ENCODE measurements at places on chromosomes 13 and 19. TPM values are rescaled to one million over a fixed set of nuclear protein-coding genes. Genes with fewer than 3 reads are reported as not detected.

GRCh38 chr19:46748325-46749109, 2.3 kb upstream of the STRN4 start:
- peak; percentile 74 for DNase-seq

DNA sequence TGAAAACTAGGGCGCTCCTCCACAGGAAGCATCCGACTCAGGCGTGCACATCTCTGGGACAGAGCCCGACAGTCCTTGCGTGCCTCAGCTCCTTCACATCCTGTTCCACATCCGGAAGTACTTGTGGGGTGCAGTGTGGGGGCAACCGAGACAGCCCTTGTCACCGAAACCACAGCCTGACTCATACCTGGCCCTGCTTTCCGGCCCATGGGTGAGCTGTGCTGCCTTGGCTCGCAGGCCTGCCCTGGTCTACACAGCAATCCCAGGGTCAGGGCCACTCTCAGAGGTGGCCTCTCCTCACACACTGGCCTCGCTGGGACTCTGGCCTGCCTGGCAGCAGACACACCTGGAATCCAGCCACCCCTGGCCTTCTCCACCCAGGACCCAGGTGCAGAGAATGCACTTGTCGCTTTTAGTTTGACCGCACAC, 100.4 kb downstream of the STK24 start:
- DNase-seq, result peak; percentile 87

- peak; percentile 77 for DNase-seq
Observed at GRCh38 chr13:46119883-46120614, 15.2 kb upstream of the CPB2 start.

DNA sequence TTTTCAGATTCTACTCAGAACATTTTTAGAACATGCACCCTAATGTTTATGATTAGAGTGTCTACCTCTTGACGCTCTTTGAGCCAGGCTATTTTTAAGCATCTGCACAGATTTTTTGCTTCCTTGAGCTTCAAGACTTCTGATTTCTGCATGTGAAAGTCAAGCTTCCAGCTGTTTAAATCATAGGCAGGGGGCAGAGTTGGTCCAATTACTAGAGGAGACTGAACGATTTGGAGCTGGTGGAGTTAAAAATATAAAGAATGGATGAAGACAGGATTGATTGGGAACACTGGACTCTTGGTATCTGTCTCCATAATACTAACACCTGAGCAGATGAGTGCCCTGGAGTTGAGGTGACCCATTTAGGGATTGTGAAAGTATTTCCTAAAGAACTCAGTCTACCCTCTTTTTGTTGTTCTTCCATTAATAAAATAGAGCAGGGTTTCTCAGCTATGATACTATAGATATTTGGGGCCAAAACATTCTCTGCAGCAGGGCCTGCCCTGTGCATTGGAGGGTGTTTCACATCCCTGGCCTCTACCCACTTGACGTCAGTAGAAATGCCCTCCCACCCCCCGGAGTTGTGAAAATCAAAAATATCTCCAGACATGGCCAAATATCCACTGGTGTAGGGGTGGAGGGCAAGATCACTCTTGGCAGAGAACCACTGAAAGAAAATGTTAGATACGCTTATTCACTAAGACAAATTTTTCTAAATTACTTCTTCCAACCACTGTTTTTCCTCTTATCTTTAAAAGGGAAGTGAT, 160.1 kb downstream of the COG6 start:
- DNase-seq, result peak; percentile 22

DNA sequence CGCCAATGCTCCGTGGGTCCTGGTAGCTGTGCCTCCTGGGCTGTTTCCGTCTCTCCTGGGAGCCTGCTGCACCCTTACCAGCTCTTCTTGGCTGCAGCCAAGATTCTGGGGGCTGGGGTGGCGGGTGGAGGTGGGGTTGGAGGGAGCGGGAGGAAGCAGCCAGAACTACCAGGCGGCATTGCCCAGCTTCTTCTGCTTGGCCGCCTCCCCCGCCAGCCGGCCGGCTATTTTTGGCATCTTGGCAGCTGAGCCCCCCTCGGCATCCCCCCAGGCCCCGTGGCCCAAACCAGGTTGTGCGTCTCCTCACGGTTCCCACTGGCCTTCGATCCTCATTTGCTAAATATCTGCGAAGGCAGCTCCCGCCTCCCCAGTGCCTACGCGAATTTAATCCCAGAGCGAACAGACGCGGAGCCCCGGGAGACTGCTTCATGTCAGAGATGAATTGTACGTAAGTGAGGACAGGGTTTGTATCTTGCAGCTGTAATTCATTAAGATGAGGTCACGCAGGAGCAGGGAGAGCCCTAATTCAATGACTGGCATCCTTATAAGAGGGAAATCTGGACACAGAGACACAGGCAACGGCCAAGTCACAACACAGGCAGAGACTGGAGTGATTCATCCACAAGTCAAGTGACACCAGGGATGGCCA, 12.8 kb upstream of the PEAK3 start:
- DNase-seq, result no peak

GRCh38 chr13:95182570-95183265, 118.5 kb downstream of the ABCC4 start:
- no peak for DNase-seq

- no peak for DNase-seq
Observed at GRCh38 chr19:41428481-41428859, 1.3 kb upstream of the B3GNT8 start.

- peak; percentile 33 for DNase-seq
Observed at GRCh38 chr13:40776681-40777165, 5.7 kb upstream of the MRPS31 start.

DNA sequence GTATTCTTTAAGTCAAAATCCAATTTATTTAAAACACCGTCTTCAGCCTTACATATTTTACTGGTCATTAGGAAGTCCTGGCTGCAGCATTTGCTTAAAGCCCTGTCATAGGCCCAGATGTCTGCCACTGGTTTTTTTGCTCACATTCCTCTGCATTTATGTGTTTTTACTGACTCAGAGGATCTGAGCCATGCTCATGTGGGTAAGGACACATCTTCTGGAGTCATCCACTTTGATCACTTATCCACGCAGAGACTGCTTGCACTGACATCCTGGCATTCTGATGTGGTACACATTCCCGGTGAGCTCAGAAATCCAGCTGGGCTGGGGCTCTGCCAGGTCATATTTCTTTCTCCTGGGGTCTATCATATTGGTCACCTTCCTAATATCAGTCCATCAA, 531.7 kb upstream of the ARGLU1 start:
- peak; percentile 3 for DNase-seq

DNA sequence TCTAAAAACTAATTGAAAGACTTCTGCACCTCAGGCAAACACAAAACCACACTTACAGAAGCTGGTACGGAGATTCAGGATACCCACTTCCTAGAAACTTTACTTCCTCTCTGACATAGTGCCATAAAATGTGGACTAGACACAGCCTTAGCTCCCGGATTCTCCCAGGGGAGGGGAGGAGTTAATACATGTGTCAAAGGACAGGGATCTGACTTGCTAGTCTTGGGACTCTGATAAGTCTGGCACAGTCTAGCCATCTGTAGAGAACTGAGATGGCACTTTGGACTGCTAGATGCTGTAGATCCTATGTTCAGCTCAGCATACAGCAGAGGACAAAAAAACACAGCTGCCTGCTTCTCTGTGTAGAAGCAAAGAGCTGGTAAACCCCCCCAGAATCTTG, 769.8 kb upstream of the MIR17HG start:
- DNase-seq, result no peak

DNA sequence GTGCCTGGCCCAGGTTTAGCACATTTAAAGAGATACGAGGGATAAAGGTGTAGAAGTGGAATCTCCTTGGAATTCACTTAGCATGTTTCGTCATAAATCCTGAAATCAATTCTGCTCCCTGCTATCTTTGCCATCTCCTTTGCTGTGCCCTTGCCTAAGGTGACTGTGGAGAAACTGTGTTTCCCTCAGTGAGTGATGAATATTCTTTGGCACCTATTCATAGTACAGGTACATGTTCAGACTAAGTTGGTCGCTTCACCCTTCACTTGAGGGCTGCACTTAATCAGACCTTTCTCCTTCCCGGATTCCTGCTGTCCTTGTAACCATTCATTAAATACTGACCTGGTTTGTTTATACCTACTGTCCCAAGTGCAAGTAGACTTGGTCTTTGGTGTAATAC, 17.8 kb downstream of the PCCA start:
- no peak for DNase-seq

GRCh38 chr13:49066856-49067255, 91.1 kb downstream of the FNDC3A start:
- no peak for DNase-seq

GRCh38 chr13:106096661-106097092, 438.8 kb downstream of the EFNB2 start:
- DNase-seq, result peak; percentile 63

DNA sequence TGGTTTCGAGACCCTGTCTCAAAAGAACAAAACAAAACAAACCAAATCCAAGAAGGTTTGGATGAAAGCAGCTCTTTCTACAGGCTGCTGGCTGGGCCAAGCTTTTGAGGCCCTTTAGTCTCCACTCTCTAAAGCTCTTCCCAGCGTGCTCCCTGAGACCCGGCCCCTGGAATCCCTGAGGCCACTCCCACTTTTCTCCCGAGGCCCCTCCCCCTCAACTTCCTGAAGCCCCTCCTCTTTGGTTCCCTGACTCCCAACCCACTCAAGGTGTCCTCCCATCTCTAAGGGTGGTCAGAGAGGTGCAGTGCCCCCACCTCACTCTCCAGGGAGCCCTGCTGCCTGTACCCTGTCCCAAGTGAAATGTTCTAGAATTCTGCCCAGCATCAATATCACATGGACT, 10.6 kb downstream of the ERICH6B start:
- no peak for DNase-seq

- no peak for DNase-seq
Observed at GRCh38 chr13:74131227-74131626, 3.0 kb downstream of the KLF12 start.

- peak; percentile 90 for DNase-seq
Observed at GRCh38 chr13:93847162-93847561, 620.6 kb downstream of the GPC6 start.

DNA sequence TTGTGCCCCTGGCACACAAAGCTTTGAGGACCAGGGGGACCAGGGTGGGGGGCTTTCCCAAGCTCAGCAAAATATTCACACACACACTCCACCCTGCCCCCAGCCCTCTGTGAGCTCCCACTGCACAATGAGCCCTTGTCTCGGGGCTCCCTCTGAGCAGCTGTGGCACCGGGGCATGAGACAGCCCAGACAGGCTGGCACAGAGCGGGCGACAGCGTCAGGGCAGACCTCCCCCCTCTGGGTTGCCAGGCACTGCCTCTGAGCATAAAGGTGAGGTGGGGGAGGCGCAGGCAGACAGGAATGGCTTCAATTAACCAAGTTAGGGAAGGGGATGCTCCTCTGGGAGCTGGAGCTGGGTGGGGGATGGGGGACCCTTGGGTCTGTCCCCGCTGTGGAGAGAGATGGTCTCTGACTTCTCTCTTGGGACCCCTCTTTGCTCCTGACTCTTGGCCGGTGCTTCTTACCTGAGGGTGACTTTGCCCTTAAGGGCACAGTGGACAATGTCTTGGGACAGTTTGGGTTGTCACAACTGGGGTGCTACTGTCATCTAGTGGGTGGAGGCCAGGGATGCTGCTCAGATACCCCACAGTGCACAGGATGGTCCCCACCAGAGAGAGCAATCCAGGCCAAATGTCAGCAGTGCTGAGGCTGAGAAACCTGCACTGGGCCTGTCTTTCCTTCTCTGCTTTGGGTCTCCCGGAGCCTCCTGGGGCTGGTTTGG, 30.3 kb downstream of the LYL1 start:
- DNase-seq, result no peak

The S1PR2 gene
- total RNA-seq, result 0.89 TPM

The ATXN8OS gene
- not detected for total RNA-seq

The CEACAM19 gene
- total RNA-seq, result 25.6 TPM

The LPAR6 gene
- total RNA-seq, result 3.1 TPM

The SLC25A41 gene
- not detected for total RNA-seq

The ZNF506 gene
- 2.5 TPM for total RNA-seq

The ABHD8 gene
- 6.4 TPM for total RNA-seq

The SIGLEC5 gene
- not detected for total RNA-seq

The ICAM5 gene
- 4.7 TPM for total RNA-seq
